ENCODE measurements at places on chromosomes 11 and 22.

GRCh38 chr22:16824716-16825687 is at the start of gene XKR3:
TSS of gene XKR3 (minus strand) at chr22:16825411. CDS start at chr22:16808073, 17,338 bp downstream.
- DNase-seq = no peak

DNA sequence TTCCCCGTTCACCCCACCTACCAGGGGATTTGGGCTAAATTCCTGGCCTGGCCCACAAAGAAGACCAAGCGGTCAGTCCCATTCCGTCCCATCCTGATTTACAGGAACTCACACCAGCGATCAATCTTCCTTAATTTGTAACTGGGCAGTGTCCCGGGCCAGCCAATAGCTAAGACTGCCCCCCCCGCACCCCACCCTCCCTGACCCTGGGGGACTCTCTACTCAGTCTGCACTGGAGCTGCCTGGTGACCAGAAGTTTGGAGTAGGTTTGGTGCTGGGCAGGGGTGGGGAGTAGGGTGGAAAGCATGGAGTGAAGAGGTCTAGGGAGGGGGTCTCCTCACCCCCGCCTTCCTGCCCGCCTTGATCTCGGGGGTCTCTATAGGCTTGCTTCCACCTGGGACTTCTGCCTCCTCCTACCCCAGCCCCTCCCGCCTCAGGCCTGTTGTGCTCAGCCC is at the start of gene SERPING1:
TSS of gene SERPING1 (plus strand) at position 225 of the 455 bp plus-strand sequence. CDS start 586 bp downstream, outside the sequence.
- no peak for DNase-seq

- DNase-seq = no peak
Observed at GRCh38 chr11:5232176-5232575, 2.1 kb downstream of the HBD start.

- DNase-seq = no peak
Observed at GRCh38 chr11:92441443-92441726, 216.8 kb downstream of the FAT3 start.

- no peak for DNase-seq
Observed at GRCh38 chr11:82765466-82766034, 31.9 kb upstream of the FAM181B start.

DNA sequence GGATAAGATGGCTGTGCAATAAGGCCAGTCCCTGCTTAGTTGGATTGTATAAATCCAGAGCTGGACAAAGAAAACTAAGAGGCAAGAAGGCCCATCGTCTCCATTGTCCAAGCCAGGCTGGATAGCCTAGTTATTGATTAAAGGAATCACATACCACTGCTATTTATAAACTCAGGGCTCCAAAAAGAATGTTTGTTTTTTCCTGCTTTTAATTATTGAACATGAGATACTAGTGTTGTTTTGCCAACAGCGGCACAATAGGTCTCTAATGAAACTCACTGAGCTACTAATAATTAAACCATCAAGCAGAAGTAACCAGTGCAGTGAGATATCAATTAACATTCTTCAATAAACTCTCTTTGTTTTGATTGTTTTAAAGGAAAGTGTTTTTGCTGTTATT is 259.7 kb downstream of the INSC start:
- no peak for DNase-seq

DNA sequence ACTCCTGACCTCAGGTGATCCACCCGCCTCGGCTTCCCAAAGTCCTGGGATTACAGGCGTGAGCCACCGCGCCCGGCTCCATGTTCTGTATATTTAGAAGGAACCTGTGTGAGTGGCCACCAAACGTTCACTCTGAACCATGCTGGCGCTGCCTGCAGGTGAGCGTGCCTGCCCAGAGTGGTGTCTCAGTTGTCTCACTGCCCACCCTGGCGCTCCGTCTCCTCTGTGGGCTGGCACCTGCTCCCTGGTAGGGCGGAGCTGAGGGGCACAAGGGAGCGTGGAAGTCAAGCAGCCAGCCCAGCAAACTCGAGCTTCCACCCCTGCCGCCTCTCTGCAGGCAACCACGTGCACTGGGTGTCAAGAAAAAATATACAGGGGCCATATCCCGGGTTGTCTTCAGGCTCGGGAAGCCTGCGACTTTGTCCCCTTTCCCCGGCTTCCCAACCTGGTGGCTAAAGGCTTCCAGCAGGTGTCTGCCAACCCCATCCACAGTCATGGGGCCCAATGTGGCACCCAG is 16.7 kb downstream of the TXN2 start:
- DNase-seq = no peak

DNA sequence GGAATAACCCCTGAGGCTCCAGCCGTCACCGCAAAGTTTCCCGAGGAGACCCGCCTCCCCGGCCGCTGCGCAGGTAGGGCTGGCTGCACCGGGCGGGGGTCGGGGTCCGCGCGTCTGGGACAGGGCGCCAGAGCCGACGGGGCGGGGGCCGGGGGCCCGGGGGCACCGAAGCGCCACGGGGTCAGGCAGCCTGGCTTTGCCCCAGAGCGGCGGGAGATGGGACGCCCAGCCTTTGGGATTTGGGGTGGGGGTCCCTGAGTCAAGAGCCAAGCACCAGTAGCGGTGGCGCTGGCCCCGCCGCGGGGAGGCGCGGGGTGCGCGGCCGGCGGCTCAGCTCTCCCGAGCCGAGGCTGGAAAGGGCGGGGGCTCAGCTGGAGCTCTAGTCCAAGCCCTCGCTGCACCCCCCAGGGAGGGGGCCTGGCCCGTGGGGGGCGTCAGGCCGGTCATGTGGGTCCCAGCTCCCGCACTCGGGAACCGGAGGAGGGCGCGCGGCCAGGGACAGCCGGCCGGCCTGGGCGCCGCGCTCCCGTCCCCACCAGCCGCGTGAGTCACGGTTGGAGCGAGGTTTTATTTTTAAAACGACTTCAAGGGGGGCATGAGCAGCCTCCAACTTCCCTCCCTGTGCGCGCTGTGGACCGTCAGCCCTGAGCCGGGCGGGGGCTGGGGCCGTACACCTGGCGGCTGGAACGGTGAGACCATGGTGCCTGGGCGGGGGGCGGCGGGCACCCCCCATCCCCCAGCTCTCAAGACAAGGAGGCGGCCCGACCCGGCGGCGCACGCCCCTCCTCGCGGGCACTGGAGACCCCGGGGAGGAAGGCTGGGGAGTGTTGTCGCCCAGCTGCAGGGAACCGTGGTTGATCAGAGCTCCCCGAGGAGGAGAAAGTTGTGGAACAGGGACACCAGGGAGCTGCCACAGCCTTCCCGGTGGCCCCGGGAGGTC is 626 bp downstream of the FLRT1 start:
- DNase-seq = no peak

DNA sequence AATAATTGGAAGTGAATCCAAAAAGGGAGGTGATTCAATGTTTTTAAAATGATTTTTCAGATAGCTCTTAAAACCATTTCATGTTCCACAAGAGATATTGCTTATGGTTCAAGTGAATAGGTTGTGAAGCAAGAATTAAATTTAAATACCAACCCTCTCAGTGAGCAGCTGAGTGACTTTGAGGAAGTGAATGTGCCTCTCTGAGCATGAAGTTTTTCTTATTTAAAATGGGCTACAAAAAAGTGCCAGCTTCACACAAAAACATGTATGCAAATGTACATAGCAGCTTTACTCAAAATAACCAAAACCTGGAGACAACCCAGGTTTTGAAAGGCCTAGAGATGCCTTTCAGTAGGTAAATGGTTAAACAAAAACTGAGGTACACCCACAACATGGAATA is 35.5 kb upstream of the GAB4 start:
- DNase-seq = no peak

- no peak for DNase-seq
Observed at GRCh38 chr11:120211522-120212258, 858 bp downstream of the OAF start.

GRCh38 chr22:35625763-35626432 is 8.8 kb upstream of the MB start:
- DNase-seq = no peak

- no peak for DNase-seq
Observed at GRCh38 chr11:120808616-120809050, 215.3 kb upstream of the TBCEL start.

- no peak for DNase-seq
Observed at GRCh38 chr22:36257948-36258670, 5.2 kb downstream of the APOL1 start.

DNA sequence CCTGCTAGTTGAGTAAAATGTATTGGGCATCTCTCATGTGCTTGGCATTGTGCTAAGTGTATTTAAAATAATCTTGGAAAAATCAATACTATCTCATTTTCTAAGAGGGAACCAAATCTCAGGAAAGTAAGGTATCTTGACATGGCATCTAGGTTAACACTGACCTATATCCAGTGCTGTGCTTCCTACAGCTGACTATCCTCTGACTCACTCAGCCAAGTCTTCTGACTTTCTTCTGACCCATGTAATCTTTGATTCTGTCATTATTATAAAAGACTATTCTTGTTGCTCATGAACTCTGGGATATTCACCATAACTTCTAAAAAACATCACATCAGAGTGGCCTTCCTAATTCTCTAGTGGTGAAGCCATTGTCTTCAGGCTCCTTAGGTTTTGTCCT is 304.1 kb upstream of the TENM4 start:
- no peak for DNase-seq

GRCh38 chr11:26377619-26378018 is 45.7 kb downstream of the ANO3 start:
- no peak for DNase-seq

- DNase-seq = no peak
Observed at GRCh38 chr11:75850787-75851186, 35.8 kb downstream of the UVRAG start.

- DNase-seq = no peak
Observed at GRCh38 chr22:50173983-50174355, 3.4 kb downstream of the PANX2 start.

DNA sequence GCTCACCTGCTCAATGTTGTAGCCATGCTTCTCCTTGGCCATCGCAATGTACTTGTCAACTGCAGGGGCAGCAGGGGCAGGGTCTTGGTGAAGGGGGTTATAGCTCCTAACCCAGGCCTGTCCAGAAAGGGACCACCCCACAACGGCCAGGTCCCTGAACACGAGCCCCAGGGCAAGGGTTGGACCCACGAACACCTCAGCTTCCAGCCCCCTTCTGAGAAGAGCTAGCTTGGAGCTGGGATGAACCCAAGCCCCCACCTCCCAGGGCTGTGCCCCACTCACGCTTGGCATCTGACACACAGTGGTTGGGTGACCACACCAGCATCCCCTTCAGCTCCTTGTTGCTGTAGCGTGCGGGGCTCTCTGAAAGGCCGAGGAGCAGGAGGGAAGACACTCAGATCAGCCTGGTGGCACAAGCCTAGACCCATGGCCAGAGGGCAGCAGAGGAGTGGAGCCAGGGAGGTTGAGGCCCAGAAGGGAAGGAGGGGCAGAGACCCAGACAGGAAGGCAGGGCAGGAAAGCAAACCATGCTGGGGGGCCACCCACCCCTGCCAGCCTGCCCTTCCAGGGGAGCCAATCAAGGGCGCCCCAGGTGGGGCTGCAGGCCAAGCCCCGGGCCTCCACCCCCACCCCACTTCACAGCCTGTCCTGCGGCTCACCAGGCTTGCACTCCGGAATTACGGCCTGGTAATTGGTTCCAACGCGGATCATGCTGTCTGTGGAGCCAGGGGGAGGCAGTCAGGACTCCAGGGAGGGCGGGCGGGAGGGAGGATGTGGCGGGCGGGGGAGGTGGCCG is 1.9 kb downstream of the RCOR2 start:
- no peak for DNase-seq

- DNase-seq = no peak
Observed at GRCh38 chr11:93229876-93230275, 32.1 kb upstream of the SLC36A4 start.

DNA sequence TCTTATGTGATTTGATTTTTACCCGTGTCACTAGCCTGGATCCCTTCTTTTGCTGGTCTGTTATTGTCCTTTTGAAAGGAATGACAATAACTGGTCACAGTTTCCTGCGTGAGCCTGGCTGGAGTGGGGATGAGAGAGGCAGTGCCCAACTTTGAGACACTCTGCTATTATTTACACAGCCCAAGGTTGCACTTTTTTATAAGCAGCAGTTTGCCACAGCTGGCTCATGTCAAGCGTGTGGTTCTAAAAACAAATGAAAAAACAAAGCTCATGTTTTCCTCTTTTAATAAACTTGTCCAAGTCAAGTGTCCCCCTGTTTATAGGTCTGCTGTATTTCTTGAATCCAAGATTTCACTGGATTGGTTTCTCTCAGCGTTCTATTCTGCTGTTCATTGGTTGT is 201.3 kb downstream of the GRIK4 start:
- no peak for DNase-seq

- DNase-seq = no peak
Observed at GRCh38 chr22:24068377-24068680, 57.2 kb downstream of the CABIN1 start.

DNA sequence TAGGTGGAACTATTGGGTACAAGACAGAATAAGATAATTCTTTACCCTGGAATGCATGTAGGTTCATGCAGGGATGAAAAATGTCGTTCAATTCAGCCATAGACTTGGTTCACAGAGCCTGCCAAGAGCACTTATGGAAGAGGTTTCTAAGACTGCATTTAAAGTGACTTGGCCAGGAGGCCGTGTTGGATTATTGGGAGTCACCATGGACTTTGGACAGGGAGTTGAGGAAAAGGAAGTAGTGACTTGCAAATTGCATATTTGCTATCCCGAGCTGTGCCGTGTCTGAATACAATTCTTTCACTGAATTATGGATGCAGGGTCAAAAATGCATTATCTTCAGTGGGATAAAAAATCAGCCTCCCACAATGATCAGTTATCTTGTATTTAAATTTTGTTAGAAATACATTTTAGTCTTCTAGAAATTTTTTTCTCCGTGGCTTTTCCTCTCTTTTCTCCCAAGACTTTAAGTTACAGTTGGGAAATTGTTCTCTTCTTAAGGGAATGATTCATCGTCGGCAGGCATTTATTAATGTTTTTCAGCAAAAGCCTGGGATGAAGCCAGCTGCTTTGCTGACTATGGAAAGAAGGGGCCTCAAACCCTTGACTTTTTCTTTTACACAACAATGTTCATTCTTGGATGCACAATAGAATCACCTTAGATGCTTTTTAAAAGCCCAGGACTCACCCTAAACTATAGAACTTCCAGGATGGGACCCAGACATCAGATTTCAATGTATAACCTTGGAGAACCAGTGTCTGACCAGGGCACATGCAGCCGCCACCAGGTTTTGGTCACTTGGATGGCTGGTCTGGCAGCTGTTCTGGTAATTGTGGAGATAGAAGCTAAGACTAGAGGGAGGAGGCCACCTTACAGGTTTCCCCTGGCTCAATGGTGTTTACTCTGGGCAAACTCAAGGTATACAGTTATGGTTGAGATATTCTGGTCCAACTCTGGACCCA is 70.8 kb downstream of the FAT3 start:
- DNase-seq = no peak

DNA sequence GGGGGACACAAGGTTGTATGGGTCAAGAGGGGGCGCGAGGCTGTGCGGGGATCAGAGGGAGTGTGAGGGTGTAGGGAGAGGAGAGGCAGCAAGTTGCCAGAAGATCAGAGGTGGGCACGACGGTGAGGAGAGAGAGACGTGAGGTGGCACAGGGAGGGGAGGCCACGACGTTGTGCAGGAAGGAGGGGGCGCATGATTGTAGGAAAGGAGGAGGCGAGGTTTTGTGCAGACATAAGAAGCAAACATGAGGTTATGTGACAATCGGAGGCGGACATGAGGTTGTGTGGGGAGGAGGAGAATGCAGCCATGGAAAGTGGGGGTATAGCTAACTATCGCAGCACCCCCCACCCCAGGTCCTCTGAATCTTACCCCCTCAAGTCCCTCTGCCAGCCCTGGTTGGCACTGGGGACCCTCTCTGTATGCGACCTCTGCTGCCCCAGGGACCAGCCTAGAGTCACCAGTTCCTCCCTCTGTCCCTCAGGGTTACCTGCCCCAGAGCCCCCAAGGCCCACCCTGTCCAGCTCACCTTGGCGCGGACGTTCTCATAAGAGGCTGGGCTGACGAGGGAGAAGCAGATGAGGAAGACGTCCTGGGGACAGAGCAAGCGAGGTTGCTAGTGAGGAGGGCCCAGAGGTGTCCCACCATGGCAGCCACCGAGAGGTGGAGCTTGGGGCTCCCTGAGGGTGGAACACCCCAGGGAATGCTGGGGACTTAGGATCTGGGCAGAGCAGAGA is 12.5 kb downstream of the RAC2 start:
- no peak for DNase-seq

Data from NCI-H1930 (cell line).